ENCODE measurements at places on chromosomes 7 and 10.

DNA sequence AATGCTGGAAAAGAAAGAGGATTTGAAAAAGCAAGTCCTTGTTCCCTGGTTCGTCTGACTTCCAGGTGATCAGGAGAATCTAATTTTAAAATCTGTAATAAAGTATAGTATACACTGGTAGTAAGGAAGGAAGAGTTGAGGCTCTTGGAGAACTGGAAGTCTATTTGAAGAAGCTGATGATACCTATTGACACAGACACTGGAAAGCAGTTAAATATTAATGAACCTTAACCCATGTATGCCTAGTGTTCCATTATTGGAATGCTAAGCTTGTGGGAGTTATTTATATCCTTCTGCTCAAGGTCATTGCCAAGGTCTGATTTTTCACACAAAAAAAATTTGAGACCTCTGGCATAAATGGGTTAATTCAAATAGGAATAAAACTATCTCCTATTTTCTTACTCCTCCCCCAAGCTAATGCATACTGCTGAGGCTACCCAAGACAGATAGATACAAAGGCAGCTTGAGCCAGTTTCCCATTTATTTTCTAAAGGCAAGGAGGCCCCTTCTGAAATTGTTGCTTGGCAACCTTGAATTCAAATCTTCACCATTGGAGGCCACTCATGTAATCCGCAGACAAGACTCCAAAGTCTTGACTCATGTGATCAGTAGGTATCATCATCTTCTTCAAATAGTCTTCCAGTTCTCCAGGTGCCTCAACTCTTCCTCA lies 110.2 kb downstream of the FZD1 start:
- no peak for DNase-seq

- no peak for DNase-seq
These were observed 229.5 kb downstream of the PARD3 start for GRCh38 chr10:34585422-34586112.

GRCh38 chr10:5551531-5552375 lies 27.0 kb downstream of the CALML3 start:
- no peak for DNase-seq

DNA sequence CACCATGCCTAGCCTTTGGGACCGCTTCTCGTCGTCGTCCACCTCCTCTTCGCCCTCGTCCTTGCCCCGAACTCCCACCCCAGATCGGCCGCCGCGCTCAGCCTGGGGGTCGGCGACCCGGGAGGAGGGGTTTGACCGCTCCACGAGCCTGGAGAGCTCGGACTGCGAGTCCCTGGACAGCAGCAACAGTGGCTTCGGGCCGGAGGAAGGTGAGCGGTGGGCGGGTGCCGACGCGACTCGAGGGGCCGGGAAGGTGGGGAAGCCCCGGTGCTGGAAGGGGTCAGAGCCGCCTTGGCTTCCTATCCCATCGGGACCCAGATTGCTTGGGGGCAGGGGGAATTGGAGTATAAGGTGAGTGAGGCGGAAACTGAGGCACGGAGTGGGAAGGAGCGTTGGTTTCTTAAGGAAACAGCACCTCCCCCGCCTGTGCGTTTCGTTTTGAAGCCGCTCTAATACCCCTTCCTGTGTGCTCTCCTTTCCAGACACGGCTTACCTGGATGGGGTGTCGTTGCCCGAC lies 547 bp downstream of the DDIT4 start:
- DNase-seq: no peak

DNA sequence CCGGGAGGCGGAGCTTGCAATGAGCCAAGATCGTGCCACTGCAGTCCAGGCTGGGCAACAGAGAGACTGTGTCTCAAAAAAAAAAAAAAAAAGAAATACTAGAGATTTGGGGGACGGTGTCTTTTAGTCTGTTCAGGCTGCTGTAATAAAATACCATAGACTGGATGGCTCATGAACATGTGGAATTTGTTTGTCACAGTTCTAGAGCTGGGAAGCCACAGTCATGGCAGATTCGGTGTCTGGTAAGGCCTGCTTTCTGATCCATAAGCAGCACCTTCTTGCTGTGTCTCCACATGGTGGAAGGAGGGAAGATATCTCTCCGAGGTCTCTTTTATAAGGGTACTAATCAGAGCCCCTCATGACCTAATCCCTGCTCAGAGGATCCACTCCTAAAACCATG lies 102.7 kb upstream of the MKLN1 start:
- no peak for DNase-seq

GRCh38 chr7:37663693-37664092 lies 19.9 kb upstream of the GPR141 start:
- no peak for DNase-seq

DNA sequence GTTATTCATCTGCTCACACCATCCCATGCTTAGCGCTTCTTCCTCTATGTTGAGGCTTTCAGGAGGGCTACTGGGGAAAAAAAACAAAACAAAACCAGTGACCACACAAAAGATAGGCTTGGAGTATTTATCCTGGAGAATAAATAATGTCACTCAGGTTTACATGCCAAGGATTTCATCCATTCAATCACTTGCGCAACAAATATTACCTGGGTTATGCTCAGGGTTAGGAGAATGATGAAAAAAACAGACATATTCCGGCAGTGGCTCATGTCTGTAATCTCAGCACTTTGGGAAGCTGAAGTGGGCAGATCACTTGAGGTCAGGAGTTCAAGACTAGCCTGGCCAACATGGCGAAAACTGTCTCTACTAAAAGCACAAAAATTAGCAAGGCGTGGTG lies 3.3 kb upstream of the ELOVL3 start:
- DNase-seq: no peak

- DNase-seq: no peak
These were observed 38.9 kb upstream of the ANKRD1 start for GRCh38 chr10:90959826-90960225.

DNA sequence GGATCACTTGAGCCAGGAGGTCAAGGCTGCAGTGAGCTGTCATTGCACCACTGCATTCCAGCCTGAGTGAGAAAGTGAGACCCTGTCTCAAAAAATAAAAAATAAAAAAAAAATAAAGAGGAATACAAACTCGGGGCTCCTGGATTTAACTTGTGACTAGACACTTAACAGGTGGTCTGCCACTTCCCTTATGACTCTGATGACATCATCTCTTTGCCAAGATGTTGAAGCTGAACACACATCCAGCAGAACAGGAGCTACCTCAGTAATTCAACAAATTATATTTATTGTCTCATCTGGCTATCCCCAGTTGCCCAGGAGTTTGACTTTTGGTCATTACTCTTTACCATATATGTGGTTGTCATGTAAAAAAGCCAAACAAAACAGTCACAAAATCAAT lies 35.3 kb downstream of the NEUROD6 start:
- DNase-seq: no peak

- peak; percentile 23 for DNase-seq
These were observed 127.6 kb downstream of the DLG5 start for GRCh38 chr10:77798940-77799339.

- DNase-seq: no peak
These were observed 31.2 kb downstream of the WDR86 start for GRCh38 chr7:151378496-151379192.

- DNase-seq: peak; percentile 93
These were observed 309.1 kb downstream of the MDFIC start for GRCh38 chr7:115230882-115231571.

- peak; percentile 81 for DNase-seq
These were observed 29.7 kb downstream of the OAT start for GRCh38 chr10:124388823-124389612.

GRCh38 chr7:115135769-115136410 lies 214.0 kb downstream of the MDFIC start:
- no peak for DNase-seq

GRCh38 chr10:75538144-75538543 lies 106.7 kb downstream of the LRMDA start:
- no peak for DNase-seq

- no peak for DNase-seq
These were observed 130.8 kb downstream of the ZNF467 start for GRCh38 chr7:149642589-149642988.

DNA sequence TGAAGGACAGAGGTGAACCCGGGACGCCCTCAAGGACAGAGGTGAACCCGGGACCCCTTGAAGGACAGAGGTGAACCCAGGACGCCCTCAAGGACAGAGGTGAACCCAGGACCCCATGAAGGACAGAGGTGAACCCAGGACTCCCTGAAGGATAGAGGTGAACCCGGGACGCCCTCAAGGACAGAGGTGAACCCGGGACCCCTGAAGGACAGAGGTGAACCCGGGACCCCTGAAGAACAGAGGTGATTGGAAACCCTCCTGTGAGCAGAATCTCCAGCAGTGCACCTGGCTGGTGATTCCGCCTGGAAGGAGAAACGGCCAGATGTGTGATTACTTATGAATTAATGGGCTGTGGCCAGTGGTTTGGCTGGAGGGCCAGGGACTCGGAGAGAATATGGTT lies 272.3 kb downstream of the PTPRN2 start:
- DNase-seq: no peak

- no peak for DNase-seq
These were observed 86.0 kb downstream of the WDFY4 start for GRCh38 chr10:48770561-48771089.

- DNase-seq: peak; percentile 76
These were observed 14.3 kb downstream of the CPED1 start for GRCh38 chr7:121002757-121003200.

DNA sequence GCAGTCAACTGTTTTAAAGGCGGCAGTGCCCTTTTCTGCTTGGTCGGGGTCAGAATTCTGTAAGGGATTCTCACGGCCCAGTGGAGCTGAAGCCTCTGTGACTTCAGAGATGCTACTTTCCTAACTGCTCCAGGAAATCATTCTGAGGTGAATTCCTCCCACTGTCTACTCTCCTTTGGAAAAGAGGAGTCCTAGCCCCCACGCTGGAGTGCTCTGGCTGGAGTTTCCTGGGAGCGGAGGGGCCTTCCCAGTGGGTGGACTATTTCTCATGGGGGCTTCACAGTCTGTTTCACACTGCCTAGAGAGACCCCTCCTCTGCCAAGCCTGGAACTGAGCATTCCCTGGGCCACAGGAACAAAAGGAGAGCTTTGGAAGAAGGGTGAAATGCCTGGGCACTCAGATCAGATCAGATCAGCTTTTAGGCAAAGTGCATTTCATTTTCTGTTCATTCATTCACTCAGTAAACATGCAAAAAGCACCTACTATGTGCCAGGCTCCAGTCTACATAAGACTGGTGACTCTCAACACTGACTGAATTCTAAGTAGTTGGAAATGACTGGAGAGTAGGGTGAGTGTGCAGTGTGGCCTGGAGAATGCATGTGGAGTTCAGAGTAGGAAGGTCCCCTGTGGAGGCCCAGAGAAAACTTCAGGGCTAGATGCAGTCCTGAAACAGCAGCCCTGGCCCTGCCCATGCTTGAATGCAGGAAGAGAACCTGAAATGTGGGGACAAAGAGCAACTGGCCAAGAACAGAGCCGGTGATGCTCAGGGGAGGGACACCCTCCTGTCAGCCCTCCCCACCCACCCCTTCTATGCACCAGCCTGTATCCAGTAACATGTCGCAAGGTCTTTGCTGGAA lies 12.2 kb downstream of the ZNF488 start:
- DNase-seq: no peak

DNA sequence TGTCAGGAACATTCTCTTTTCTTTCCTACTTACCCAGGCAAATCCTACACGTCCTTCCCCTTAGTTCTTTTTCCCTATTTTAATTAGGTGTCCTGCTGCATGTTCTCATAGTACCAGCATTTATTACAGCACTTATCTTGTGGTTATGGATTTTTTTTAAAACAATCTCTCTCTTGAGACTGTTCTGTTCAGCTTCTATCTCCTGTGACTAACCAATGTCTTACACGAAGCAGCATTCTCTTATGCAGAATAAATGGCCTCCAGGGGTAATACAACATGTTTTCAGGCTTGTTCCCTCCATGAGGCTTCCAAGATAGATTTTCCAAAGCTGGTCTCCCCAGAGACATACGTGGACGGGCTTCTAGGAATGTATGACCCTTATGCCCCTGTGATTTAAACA lies 1096.1 kb upstream of the CELF2 start:
- DNase-seq: no peak

GRCh38 chr7:89584896-89585295 lies 569.4 kb upstream of the STEAP1 start:
- DNase-seq: peak; percentile 10

- no peak for DNase-seq
These were observed 148.1 kb downstream of the ADARB2 start for GRCh38 chr10:1589257-1589656.

DNA sequence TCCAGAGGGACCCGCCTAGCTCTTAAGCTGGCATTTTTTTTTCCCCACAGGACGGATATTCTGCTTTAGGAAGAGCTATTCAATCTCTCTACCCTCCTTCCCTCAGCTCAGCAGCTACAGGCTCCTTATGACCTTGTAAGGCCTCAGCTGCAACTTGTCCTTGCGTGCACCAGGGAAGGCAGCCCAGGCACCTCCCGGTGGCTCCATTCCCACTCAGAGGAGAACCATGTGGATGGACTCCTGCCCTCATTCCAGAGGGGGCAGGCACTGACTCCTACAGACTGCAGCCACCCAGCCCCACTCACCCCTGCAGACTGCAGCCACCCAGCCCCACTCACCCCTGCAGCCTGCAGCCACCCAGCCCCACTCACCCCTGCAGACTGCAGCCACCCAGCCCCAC lies 73.7 kb downstream of the ITIH5 start:
- DNase-seq: no peak

- peak; percentile 34 for DNase-seq
These were observed 187.5 kb downstream of the CELF2 start for GRCh38 chr10:11205030-11205772.

GRCh38 chr7:135512135-135512887 lies 2.4 kb upstream of the CNOT4 start:
- DNase-seq: peak; percentile 64

- DNase-seq: no peak
These were observed 188.2 kb downstream of the LRMDA start for GRCh38 chr10:75619635-75620034.

GRCh38 chr7:5591278-5591874 lies 167.7 kb upstream of the TNRC18 start:
- DNase-seq: peak; percentile 96

DNA sequence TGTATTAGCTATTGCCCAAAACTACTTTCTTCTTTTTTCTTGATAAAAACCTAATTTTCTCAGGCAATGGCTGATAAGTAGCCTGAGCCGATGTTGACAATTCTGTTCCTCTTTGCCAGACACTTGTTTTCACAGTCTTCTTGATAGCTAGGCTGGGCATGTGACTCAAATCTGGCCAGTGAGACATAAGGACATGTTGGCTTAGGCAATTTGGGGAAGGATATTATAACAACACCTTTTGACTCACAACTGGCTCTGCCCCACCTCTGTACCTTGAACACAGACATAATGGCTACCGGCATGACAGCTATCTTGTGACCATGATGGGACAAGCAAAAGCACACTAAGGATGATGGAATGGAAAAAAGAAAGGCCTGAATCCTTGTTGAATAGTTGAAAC lies 72.9 kb upstream of the GPR22 start:
- DNase-seq: no peak

GRCh38 chr10:119786117-119786769 lies 60.4 kb downstream of the INPP5F start:
- DNase-seq: peak; percentile 45

GRCh38 chr10:3881622-3882021 lies 96.6 kb upstream of the KLF6 start:
- no peak for DNase-seq

GRCh38 chr7:85156661-85157208 lies 30.1 kb downstream of the SEMA3D start:
- no peak for DNase-seq

- no peak for DNase-seq
These were observed 194.0 kb upstream of the MGMT start for GRCh38 chr10:129272866-129273650.

All from fibroblast of skin of back (primary cell).